T-cell (primary cell): ENCODE measurements at places on chromosomes 6 and 20.
A peak's percentile ranks its signal among the peaks of the same experiment; 100 is the strongest.

DNA sequence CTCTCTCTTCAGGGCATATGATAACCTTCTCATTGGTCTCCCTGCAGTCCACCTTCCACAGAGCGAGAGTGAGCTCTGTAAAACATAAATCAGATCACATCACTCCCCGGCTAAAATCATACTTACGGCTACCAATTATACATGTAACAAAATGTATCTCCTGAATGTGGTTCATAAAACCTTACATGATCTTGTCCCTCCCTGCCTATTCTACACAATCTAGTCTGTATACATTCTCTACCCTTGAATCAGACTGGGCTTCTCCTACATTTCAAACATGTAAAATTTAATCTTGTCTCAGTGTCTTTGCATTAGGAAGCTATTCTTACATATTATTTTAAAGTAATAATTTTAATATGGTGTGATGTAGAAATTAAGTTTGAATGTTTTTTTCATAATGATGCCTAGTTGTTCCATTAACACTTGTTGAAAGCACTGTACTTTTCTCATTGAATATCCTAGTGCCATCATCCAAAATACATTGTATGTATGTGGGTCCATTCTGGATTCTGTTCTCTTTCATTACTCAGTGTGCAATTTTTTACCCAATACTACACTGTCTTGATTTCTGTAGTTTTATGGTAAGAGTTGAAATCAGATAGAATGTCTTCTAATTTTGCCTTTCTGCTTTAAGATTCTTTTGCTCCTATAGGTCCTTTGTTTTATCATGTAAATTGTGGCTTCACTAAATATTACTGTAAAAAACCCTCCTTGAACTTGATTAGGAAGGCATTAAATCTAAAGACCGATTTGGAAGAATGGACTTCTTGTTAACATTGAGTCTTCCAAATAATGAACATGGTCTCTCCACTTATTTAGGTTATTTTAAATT, 403.3 kb upstream of the EPHA7 start:
- DNase-seq: no peak

- no peak for DNase-seq
Measured at GRCh38 chr6:44650947-44651346, 263.4 kb downstream of the CDC5L start.

- DNase-seq: no peak
Measured at GRCh38 chr20:48841875-48842529, 14.2 kb upstream of the PREX1 start.

GRCh38 chr6:39453956-39454524, 131.5 kb upstream of the KCNK16 start:
- no peak for DNase-seq

DNA sequence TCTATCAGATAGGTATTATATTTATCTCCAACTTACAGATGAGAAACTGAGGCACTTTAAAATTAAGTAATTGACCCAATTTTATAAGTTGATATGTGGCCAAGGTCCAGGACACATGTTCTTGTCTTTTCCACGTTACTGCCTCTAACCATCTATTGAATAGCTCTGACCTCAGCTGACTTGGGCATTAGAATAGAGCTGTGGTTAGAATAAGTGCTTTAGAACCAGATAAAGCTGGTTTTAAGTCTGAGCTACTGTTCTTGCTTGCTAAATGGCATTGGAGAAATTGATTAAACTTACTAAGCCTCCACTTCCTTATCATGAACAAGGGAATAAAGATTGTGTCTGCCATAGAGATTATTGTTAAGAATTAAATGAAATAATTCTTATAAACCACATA, 147.8 kb upstream of the DTNBP1 start:
- no peak for DNase-seq

DNA sequence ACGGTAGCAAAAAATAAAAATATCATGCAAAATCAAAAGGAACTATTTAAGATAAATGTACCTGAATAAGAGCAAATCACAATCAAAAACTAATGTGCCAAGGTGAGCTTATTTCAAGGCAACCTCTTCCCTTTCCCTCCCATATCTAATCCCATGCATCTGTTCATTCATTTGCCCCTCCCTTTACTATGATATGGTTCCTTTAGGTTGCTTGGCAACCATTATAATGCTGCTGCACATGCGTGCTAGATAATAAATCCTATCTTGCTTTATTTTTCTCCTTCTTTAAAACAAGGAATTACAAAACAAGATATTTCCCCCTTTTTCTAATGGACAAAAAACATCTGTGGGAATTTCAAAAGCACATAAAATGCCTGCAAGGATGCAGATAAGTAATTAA, 318.2 kb upstream of the POU3F2 start:
- DNase-seq: no peak

GRCh38 chr6:155079985-155080452, 84.9 kb downstream of the TIAM2 start:
- no peak for DNase-seq

GRCh38 chr6:27545271-27546046, 72.6 kb upstream of the ZNF184 start:
- no peak for DNase-seq

DNA sequence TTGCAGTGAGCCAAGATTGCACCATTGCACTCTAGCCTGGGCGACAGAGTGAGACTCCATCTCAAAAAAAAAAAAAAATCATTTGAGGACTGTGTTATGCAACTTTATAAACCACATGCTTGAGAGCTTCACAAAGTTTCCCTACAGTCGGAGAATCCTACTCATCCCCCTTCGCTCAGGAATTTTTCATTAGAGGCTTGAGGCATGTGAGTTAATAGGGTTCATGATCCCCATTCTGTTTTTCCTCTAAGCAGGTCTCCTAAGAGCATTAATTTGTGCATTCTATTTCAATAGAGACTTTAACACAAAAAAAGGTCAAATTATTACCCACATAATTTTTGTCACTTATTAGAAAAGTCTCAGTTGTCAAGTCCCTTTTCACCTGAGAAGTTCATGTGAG, 103.7 kb upstream of the SOX4 start:
- DNase-seq: no peak

DNA sequence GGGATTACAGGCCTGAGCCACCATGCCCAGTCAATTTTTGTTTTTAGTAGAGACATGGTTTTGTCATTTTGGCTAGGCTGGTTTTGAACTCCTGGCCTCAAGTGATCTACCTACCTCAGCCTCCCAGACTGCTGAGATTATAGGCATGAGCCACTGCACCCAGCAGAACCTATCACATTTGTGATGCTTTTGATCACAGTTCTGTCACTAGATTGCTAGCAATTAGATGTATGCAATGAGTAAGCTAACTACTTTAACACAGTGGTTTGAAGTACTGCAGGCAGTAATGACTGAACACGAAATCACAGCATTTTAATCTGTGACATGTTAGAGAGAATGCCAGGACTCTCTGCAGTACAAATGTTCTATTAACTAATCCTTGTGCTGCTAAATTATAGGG, 19.6 kb upstream of the SAMHD1 start:
- no peak for DNase-seq

DNA sequence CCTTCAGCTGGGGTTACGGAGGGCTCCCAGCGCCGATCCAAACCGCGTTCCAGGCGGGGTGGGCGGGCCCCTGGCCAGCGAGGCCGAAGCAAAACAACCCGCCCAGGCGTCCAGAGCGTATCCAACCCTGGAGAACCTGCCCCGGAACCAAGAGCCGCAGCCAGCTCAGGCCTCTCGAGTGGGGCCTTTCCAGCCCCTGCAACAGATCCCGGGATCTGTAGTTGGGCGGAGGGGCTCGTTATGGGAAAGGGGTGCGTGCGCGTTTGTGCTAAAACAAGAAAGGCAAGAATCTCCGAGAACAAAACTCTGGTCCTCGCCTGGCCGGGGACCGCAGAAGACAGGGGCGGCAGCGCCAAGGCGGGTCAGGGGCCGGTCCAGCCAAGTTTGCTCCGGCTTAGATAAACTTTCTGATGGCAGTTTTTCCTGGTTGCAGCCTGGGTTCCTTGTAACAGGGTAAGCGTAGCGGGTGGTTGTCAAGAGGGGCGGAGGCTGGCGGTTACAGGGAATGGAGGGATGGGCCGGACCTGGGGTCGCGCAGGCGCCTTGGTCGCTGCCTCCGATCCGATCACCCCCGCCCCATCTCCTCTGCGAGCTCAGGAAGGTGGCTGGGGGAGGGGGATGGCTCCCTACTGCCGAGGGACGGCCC, 448 bp upstream of the RIN2 start:
- DNase-seq: no peak

DNA sequence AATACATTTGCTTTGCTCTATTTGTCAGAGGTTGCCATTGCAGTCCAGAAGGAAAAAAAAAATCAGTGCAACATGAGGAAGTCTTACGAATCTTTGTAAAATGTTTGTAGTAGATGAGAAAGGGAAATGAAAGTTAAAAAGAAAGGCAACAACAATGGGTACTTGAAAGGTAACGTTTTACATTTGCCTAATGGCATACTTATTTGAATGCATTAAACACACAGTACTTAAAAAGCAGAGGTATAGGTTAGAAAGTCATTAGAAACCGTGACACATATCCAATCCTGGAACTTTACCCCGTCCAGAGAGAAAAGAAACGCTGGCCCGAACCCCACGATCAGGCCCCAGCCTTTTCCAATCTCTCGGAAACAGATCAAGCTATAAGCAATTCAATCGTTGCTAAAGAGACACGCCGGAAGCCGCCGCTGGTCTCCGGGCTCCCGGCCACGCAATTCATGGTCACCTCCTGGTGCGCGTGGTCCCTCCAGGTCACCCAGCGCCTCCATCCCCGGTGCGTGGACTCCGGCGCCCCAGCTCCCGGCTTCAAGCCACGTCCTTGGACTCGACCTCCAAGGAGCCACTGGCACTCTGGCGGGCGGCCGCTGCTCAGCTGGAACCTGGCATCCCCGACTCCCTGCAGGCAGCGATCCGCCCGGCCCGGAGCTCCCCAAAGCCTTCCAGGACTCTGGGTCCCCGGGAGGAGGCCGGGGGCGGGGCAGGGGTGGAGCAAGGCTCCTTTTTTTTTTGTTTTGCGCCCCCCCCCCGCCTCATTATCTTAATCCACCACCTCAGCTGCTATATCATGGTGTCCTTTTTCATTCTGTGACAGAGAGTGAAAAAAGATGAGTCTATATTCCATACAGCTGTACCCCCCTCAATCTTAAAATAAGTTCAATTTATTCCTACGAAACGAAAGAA, at the start of gene SLC18B1:
Gene SLC18B1, minus strand, starts transcription at position 687 of the 918 bp plus-strand sequence. Its CDS starts 181 bp downstream, at position 506.
- peak; percentile 23 for DNase-seq

GRCh38 chr6:137928286-137928685, 61.2 kb downstream of the TNFAIP3 start:
- no peak for DNase-seq

DNA sequence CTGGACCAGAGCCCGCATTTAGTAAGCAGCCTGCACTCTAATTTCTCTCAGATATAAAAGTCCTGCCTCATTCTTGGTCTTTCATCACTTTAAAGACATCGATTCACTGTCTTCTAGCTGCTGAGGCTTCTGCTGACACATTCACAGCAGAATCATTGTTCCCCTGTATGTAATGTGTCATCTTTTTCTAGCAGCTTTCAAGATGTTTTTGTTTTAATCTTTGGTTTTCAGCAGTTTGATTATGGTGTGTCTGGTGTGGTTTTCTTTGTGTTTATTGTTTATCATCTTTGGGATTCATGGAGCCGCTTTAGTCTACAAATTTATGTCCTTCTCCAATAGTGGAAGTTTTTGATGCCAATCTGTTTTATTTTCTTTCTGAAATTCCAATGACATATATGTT, 157.3 kb upstream of the STMND1 start:
- DNase-seq: no peak

GRCh38 chr6:139019722-139020121, 8.8 kb upstream of the ABRACL start:
- no peak for DNase-seq

DNA sequence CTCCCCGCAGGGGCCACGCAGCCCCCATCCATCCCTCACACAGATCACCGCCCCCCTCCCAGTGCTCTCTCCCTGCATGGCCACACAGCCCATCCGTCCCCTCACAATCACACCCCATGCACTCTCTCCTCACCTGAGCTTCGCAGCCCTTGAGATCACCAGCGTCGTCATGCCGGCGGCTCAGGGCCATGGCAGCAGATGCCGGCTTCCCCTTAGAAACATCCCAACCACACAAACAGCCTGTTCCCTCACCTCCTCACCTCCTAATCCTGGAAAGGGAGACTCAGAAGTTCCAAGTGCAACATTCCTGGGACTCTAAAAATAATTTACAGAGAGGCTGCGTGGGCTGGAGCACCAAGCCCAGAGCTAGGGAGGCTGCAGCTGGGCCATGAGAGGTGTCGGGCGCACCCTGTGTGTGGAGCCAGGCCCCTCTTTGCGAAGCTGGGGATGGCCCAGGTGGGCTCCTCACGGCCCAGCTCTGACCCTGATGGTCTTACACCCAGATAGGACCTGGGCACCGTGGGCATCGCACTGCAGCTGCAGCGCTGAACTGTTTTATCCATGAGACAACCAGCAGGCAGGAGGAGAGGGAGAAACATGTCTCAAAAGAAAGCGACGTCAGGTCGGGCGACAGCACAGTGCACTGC, 125.3 kb downstream of the DLL1 start:
- DNase-seq: no peak

DNA sequence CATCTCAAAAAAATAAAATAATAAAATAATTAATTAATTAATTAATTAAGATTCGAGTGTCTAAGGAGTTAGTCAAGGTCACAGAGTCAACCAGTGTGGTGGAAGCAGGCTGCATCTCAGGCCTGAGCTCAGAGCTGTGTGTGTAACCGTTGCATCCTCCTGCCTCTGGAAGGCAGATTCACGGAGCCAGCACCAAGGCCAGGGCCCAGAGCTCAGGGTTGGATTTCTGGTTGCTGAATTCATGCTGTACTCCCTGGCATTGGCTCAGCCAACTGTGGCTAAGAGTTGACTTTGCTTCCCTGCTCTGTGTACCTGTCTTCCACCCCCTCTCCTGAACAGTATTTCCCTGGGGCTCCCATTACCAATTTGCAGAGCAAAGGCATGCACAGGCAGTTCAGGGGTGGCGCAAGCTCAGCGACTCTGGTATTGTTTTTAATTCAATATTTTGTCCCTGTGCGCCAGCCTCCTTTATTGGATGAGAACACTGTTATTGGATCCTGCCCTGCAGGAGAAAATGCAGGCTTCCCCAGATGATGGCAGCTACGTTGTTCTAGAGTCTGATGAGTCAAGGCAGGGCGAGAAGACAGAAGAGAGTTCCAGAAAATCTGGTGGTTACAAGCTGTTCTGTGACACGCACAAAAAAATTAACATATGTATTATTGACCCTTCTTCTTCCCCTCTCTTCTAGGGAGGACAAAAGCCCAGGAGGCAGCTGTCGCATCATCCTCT, 12.3 kb upstream of the CTNNBL1 start:
- no peak for DNase-seq

GRCh38 chr6:42693725-42694323, 28.6 kb downstream of the PRPH2 start:
- peak; percentile 42 for DNase-seq

GRCh38 chr6:40692337-40692736, 105.2 kb upstream of the LRFN2 start:
- DNase-seq: no peak

- no peak for DNase-seq
Measured at GRCh38 chr6:69663215-69663614, 133.6 kb downstream of the LMBRD1 start.

DNA sequence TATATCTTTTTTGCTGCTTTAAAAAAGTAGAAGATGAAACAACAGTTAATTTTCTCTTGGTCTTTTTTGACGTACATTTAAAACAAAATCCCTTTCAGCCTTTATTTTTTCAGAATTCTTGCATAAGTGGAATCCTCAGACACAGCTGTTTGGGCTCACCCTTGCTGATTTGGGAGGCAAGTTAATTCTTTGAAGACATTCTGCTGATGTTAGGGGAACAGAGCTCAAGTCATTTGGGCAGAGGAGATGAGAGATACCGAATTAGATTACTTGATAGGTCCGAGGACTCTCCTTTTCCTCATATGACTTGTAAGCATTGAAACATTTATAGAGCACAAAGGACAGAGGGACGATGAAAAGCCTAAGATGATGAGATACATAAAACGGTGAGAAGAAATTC, 567.9 kb upstream of the CITED2 start:
- DNase-seq: no peak
